ENCODE measurements at places on chromosomes 5 and 9. TPM values are rescaled to one million over a fixed set of nuclear protein-coding genes. Genes with fewer than 3 reads are reported as not detected.

DNA sequence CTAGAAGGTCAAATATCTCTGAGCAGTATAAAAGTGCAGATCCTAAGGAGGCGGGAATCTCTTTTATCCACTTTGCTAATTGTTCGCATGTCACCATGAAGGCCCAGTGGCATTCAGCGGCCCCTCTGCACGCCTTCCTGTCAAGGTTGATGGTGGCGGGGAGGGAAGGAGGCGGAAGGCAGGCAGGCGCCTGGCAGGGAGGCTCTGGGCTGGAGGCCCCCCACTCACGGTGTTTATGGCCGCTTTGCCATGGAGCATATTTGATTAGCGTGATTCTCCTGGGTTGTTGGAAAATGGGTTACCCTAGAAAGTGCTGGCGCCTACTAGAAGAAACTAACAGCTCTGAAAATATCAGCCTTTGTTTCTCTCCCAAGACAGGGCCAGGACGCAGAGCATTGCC, 209.6 kb downstream of the FSTL4 start:
- DNase-seq = no peak

DNA sequence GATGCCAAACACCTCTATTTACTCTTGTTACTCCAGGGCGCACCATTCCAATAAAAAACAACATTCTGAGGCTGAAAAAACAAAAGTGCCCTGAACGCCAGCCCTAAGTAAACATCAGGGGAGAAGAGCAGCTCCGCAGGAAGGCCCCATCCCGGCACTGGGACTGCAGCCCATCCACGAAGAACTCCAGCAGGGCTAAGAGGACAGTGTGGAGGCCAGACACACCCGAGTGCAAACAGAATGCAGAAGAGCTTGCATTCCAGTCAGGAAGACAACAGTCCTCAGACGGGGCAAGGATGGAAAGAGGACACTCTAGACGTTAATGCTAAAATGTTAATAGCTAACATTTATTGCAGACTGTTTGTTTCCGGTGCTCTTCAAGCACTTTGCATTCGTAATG, 33.0 kb downstream of the FAM240B start:
- no peak for DNase-seq

DNA sequence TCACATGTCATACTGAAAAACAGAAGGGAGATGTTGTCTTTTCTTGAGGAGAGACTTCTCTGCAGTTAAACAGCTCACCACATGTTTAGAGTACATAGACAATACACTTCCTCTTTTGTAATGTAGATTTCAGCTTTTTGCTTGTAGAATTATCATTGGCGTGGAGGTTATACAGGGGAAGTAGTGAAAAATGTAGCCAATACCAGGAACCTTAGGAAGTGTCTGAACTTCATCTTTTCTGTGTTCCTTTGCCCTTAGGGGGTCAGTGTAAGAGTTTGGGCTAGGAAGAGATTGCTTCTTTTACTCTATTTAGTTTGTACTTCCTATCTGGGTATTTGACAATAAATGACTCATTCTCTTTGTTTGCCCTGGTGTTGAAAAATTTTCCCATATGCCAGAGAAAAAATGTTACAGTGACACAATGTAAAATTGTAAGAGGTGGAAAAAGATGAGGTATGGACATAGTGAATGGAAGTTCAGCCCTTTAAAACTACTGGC, 21.0 kb upstream of the CDKN2B start:
- DNase-seq = peak; percentile 85

DNA sequence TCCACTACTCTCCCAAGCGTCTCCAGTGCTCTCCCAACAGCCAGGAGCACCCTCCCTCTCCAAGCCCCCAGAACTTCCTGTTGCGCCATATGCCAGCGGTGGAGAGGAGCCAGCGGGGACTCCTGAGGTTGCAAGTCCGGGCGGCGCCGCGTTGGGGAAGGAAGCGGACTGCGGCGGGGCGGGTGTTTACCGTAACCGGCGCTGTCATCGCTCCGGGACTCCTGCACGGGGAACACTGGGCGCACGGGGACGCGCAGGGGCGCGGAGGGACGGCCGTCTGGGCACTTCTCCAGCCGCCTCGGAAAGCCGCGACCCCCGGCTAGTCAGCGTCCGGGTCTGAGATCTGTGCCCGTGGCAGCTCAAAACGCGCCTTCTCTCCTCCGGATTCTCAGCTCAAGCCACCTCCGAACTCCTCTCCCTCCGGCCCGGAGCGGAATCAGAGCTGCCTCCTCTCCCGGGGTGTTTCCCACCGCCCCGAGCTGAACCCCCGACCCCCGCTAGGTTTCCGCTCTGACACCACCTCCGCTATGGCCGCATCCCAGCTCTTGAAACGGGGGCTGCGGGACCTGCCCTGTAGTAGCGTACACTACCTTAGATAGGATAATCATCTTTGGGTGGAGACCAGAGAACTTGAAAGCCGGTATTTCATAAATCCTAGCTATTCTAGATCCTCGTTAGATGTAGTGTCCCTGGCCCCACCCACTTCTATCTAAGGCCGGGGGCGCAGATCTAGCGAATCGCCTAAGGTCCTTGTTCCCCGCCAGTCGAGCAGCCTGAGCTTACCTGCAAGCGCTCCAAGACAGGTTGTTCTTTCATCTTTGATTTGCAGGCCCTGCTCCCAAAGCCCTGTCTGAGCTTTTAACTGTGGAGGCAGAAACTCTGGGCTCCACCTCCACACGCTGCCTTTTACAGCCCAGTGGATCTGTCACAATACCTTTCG, at the start of gene TRPM6:
TRPM6 (minus strand) TSS at position 881 of the 940 bp plus-strand sequence; CDS start at position 816, 65 bp downstream.
- DNase-seq = peak; percentile 73

DNA sequence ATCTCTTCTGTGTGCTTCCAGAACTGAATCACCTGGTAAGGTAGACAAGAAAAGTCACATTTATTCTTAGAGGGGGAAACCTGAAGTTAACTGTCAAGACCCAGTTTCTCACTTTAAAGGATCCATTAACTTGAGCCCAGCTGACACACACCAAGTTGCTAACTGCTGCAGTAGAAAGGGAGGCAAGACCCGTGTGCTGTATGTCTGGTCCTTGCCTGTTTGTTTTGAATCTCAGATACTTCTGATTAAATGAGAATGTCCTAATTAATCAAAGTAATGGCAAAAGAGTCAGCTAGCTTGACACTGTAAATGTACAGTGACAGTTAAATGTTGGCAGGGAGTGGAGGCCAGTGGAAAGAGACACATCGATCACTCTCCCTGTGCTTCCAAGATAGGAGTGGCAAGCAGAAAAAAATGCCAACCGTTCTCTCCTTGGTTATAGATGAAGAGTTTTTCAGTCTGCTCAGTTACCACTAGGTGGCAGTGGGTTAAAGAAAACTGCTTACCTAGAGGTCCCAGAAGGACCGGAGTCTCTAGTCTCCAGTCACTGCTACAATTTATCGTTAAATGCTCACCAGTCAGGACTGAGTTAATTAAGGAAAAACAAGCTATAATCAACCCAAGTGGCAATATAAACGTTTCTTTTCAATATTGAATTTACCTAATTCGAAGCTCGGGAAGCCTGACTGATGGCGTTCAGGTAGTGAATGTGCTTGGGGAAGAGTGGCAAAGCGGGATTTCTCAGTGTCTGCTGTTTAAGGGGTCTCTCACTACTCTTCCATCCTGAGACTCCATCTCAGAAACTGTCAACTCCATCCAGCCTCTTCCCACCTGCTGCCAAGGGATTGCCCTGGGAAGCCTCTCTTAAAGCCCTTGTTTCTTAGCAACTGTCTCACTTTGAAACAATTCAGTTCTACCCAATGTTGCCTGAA, 18.4 kb downstream of the LSM11 start:
- no peak for DNase-seq

- peak; percentile 74 for DNase-seq
These were observed 49.6 kb upstream of the UBAC1 start for GRCh38 chr9:136010615-136011361.

- no peak for DNase-seq
These were observed 39.5 kb downstream of the CXXC5 start for GRCh38 chr5:139687656-139688055.

- peak; percentile 94 for DNase-seq
These were observed at the start of gene GGTA1 for GRCh38 chr9:121499427-121500164. Gene GGTA1, minus strand, starts transcription at chr9:121499844. Its CDS starts 31,922 bp downstream, at chr9:121467922.

GRCh38 chr5:116084871-116085715, at the start of gene COMMD10:
Gene COMMD10, plus strand, starts transcription at chr5:116085025.
- peak; percentile 87 for DNase-seq

DNA sequence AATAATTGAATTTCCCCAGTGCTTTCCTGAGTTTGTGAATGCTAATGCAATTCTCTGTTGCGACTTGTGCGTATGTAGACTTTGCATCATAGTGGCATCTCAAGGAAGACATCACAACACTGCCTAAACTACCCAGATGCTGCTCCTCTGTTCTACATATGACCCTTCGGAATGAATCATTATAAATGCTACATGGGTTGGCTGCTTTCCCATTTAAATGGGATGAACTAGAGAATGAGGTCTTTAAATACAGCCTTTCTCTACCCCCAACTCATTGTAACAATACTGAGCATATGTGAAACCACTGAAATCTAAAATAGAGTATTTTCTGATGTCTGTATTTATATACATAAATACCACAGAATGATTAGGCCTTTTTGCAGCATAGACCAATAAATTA, 136.6 kb upstream of the ICE1 start:
- no peak for DNase-seq

GRCh38 chr5:104540448-104540847, 977.9 kb upstream of the NUDT12 start:
- no peak for DNase-seq

DNA sequence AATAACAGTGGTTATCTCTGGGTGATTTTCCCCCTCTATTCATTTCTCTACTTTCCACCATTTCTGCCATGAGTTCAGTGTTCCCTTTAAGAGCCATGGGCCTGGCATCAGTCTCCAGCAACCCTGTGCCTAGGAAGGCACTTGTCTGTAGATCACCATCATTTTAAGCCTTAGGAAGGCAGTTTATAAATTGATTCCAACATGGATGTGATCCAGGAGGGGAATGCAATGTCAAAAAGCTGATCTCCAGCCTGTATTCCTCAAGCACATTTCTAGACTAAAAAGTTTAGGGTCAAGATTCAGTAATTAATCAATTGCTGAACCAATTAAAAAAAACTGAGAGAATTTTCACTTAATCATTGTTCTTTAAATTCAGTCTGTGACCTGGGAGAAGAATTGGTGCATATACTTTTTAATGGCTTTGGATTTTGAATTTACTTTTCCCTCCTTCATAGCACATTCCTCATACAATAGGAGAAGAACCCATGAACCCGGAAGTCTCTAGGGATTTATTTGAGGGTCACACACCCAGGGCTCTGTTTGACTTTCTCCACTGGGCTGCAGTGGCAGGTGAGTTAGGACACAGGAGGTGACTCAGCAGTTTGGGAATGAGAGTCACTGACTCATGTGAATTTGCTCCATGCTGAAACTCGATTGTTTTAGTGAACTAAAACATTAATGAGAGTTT, 6.1 kb upstream of the ERMP1 start:
- peak; percentile 83 for DNase-seq

GRCh38 chr9:97397220-97397619, 14.7 kb upstream of the TDRD7 start:
- no peak for DNase-seq

GRCh38 chr5:83595217-83595616, 123.7 kb downstream of the VCAN start:
- DNase-seq = no peak

- no peak for DNase-seq
These were observed 482.1 kb downstream of the SEMA5A start for GRCh38 chr5:9063615-9064245.

DNA sequence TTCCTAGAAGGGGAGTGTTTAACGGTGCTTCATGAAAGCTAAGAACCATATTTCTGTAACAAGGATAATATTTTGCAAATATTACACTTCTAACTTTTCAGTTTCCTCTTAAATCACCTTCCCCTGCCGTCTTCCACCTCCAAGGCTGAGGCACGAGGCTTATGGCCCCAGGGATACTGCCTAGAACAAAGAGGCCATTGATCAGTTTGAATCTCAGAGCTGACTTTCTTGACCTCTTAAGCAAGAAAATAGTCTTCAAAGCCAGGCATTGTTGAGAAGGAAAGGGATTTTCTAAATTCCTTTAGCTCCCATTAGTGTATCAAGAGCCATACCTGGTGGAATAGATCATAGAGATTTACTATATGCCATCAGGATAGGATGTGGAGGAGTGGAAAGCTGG, 566.2 kb downstream of the BNC2 start:
- no peak for DNase-seq

GRCh38 chr5:62343428-62343827, 37.4 kb downstream of the KIF2A start:
- DNase-seq = no peak

GRCh38 chr9:114643896-114644295, 13.7 kb downstream of the TEX53 start:
- DNase-seq = no peak

DNA sequence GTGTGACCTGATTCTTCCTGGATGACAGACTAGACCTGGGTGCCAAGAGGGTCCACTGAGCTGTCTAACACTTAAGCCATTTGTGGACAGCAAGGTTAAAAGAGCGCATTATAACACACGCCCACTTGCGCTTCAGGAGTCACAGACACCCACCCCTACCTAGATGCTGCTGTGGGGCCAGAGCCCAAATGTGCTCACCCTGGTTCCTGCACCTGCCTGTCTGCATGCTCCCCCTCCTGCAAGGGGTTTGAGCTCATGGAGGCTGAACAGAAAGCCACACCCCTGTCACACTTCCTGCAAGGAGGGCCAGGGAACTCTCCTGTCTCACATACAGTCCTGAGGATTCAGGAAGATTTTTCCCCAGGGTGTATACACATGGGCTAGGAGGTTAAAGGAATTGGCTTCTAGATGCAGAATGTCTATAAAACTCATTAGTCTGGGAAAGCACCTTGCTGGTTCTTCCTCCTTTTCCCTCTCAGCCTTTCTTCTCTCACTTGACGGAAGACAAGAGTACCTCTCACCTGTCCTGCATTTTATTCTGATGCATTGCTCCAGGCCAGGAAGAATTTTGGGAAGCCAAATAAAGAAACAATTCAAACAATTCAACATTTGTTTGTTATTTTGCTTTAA, 87.4 kb upstream of the LHFPL2 start:
- no peak for DNase-seq

- peak; percentile 32 for DNase-seq
These were observed 368.3 kb upstream of the SPATA31A5 start for GRCh38 chr9:60545878-60546385.

DNA sequence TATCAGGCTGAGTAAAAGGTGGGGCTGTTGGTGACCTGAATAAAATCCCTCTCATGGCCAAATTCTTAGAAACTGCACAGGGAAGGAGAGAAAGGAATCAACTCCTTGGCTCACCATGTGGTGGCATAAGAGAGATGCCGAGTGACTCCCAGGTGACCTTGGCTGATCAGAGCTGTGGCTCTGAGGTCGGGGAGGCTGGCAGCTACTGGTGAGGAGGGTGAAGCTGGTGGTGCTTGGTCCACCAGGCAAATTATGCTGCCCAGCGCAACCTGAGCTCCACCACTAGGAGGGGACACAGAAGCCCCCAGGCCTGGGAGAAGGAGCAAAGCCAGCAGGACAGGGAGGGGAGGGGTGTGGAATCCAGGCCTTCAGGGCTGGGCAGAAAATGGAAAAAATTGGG, 111.2 kb upstream of the IL12B start:
- DNase-seq = no peak

PDCD1LG2 gene
- 4.7 TPM for total RNA-seq

PTTG1 gene
- 29.8 TPM for total RNA-seq

VCAN gene
- 543 TPM for total RNA-seq

KIF12 gene
- not detected for total RNA-seq

TCF7 gene
- total RNA-seq = 2.9 TPM

GCNT4 gene
- total RNA-seq = 2.7 TPM

KIF24 gene
- 1.8 TPM for total RNA-seq

Measured in osteoblast (primary cell).